CD4-positive, alpha-beta memory T cell (primary cell): ENCODE measurements at places on chromosomes 1 and 21.
A peak's percentile ranks its signal among the peaks of the same experiment; 100 is the strongest.

- peak; percentile 56 for DNase-seq
These were observed 534 bp downstream of the SLC6A9 start for GRCh38 chr1:44030605-44031251.

DNA sequence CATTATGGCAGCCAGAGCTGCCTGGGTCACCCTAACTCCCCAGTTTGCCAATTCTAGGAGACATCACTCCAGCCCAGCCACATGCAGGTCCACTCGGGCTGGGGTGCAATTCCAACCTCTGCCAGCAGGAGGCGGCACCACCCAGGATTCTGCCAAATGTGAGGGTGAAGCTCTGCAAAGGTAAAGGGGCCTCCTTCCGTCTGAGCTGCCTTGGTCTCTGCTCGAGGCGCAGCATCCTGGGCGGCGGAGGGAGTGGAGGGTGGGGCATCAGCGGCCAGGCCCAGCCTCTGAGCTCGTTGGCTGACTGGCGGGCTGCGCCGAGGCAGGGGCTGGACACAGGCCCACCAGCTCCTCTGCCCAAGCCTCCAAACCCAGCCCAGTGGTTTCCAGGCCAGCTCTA lies 63.8 kb downstream of the ARHGEF16 start:
- no peak for DNase-seq

DNA sequence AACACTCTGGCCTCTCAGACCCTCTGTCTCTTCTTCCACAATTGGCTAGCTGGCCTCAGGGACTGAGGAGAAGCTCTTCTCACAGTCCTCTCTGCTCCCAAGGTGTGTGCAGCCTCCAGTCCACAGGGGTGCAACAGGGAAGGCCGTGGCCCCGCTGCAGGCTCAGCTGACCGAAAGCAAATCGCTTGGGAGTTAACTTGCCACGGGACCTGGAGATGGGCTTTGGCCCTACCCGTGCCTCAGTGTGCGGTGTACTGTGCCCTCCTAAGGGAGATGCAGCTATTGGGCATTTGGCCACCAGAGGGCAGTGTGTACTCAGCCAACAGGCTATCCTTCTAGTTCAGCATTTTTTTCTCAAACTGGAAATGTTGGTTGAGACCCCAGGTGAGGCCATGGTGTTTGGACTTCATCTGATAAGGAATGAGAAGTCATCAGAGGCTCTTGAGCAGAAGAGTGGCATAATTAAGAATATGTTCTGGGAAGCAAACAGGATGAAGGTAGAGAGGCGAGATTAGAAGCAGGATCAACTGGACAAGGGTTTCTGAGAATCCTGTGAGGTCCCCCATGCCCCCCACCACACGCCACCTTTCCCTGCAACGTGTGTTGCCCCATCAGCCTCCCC lies 42.5 kb upstream of the TMEM125 start:
- DNase-seq, result peak; percentile 72

- DNase-seq, result no peak
These were observed 55.0 kb upstream of the GCLM start for GRCh38 chr1:93964096-93964776.

- DNase-seq, result no peak
These were observed 37.5 kb upstream of the PLA2G2C start for GRCh38 chr1:20223551-20224419.

GRCh38 chr1:245310571-245311531 lies 156.1 kb downstream of the KIF26B start:
- DNase-seq, result no peak

GRCh38 chr1:182391028-182391361 lies 595 bp downstream of the GLUL start:
- no peak for DNase-seq

DNA sequence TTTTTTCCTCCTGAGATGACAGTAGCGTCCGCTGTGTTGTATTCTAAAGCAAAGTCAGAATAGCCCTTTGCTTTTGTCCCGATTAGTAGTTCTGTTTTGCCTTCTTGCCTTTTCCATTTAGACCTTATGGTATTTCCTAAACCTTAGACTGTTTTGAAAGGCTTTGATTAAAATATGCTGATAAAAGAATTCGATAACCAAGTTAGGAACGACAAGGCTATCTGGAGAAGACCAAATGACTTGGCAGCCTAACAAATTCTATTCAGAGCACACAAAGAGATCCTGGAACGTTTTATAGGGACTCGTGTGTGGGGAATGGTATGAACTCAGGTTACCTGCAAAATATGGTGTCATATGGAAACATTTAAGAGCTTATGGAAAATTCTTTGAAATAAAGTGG lies 42.9 kb downstream of the NFIA start:
- DNase-seq, result no peak
